ENCODE measurements at places on chromosomes 7 and 10. TPM values are rescaled to one million over a fixed set of nuclear protein-coding genes. Genes with fewer than 3 reads are reported as not detected.
A peak's percentile ranks its signal among the peaks of the same experiment; 100 is the strongest.

DNA sequence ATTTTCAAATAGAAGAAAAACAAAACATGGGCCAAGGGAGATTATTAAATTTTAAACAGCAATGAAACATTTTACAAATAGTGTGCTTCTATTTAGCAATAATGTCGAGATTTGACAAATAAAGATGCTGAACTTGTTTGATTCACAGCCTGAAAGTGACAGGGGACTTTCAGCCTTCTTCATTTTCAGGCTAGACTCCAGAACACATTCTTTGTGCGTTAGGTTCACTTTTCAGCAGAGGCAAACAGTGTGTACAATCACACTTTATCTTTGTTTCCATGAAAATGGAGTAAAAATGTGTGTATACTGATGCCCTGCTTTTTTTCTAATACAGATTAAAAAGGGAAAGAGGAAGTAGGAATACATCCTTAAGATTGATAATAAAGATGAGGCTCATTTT lies 35.6 kb downstream of the FAM171A1 start:
- DNase-seq = no peak

DNA sequence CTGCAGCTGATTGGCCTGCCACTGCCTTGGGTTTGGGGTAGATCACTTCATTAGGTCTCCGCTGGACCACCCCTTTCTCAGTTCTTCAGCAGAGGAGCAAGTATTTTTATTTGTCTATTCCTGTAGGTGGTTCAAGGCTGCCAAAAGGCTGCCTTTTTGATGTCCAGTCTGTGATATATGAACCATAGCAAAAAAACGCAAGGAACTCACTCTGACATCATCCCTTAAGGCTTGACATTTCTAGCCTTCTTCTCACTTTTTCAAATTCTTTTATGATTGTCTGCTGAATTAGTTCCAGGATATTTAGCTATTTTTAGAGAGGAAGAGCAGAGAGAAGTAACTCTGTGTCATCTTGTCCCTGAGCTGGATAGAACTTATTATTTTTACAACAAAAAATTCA lies 269.2 kb downstream of the BAMBI start:
- peak; percentile 64 for DNase-seq

- no peak for DNase-seq
Measured at GRCh38 chr10:106158241-106158640, 1006.3 kb downstream of the SORCS1 start.

- DNase-seq = no peak
Measured at GRCh38 chr7:100826514-100827329, 601 bp downstream of the EPHB4 start.

The PRLHR gene
- not detected for total RNA-seq

GRCh38 chr10:28190196-28190595 lies 112.7 kb downstream of the MPP7 start:
- DNase-seq = no peak

The DNMBP gene
- total RNA-seq = 28.8 TPM

DNA sequence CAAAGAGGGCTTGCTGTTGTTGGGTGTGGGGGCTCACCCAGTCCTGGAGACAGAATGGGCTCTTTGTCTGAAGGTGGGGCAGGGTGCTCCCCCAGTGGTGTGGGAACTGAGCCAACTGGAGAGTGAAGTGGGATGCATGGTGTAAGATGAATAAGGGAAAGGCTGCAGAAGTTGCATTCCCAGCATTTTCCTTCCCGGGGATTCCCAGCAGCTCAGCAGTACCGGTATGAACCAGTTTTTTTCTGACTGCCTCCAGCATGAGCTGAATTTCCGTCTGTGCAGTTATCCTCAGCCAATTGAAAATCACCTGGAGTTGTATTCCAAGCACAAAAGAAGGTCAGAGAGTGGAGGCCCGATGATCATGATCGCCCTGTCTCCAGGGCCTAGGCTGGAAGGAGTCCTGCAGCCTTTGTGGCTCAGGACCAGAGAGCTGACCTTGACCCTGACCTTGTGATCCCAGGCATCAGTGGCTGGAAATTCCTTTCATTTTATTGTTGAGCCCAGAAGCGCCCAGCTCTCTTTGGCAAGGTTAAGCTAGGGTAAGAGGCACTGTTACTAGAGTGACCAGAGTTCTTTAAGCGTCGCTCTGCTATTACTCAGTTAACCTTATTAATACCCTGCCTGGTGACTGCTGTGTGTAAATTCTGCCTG lies 33.4 kb downstream of the OGDH start:
- DNase-seq = peak; percentile 78

GRCh38 chr10:119375574-119376272 lies 166.8 kb downstream of the RGS10 start:
- no peak for DNase-seq

- no peak for DNase-seq
Measured at GRCh38 chr7:157688533-157689268, 351.9 kb downstream of the DNAJB6 start.

The CNOT4 gene
- 23.2 TPM for total RNA-seq

The ARMC3 gene
- total RNA-seq = not detected

DNA sequence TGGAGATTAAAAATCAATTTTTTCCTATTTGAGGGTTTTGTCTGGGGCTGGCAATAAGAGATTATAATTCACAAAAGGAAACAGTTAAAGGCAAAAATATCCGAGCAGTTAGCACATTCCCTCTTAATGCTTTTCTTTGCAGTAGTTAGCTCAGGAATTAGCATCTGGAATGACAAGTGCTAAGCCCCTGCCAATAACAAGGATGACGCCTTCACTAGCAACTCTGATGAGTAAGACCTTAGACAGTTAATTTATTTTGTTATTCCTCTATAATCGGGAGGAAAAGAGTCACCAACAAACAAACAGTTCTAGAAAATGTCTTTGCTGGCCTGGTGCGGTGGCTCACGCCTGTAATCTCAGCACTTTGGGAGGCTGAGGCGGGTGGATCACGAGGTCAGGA lies 151.3 kb downstream of the TRIL start:
- no peak for DNase-seq

GRCh38 chr10:101623528-101623927 lies 35.4 kb downstream of the DPCD start:
- no peak for DNase-seq

DNA sequence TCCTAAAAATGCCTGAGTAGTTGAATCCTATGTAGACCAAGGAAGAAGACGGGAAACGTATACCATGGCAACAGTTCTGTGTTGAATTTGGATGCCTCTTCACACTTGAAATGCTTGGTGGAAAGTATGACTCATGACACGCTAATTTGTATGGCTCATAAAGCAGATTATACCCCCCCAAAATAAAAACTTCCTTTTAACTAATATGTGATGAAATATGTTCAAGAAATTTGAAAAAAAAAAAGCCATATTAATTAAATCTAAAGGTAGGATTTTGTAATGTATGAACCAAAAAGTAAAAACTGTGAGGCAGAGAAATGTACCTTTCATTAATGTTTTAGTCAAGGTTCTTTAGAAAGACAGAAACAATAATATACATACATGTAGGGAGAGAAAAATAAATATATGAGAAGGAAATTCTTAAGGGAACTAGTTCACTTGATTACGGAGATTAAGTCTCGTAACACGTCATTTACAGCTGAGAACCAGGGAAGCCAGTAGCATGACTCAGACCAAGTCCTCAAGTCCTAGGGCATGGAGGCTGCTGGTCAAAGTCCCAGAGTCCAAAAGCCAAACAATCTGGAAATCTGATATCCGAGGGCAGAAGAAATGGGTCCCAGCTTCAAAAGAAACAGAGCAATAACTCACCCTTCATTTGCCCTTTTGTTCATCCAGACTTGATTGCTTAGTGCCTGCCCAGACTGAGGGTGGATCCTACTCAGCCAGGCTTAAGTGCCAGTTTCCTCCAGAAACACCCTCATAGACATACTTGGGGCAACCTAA lies 485.1 kb downstream of the SEMA3D start:
- peak; percentile 88 for DNase-seq

The ZP3 gene
- total RNA-seq = 22.4 TPM

- no peak for DNase-seq
Measured at GRCh38 chr10:33506838-33507661, 172.6 kb upstream of the NRP1 start.

GRCh38 chr10:3803927-3804741 lies 19.1 kb upstream of the KLF6 start:
- no peak for DNase-seq

The WASHC2C gene
- total RNA-seq = 39.1 TPM

- no peak for DNase-seq
Measured at GRCh38 chr10:109862041-109862440, 61.3 kb downstream of the XPNPEP1 start.

- DNase-seq = no peak
Measured at GRCh38 chr10:63885156-63885555, 364.0 kb downstream of the REEP3 start.

DNA sequence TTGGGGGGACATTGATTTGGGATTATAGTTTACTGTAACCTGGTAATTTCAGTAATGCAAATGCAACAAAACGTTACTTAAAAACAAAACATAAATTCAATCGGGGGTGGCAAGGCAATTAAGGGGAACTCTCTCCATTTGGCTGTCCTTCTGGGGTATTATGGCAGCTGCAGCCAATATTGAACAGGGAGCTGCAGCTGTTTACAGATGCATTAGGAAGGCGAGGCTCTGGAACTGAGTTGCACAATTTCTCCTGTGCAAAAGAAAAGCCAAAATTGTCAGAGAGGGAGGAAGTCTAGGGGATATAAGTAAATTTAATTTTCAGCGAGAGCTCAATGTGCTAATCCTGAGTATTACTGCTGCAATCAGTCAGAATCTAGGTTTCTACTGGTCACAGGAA lies 36.1 kb downstream of the NEUROD6 start:
- no peak for DNase-seq

DNA sequence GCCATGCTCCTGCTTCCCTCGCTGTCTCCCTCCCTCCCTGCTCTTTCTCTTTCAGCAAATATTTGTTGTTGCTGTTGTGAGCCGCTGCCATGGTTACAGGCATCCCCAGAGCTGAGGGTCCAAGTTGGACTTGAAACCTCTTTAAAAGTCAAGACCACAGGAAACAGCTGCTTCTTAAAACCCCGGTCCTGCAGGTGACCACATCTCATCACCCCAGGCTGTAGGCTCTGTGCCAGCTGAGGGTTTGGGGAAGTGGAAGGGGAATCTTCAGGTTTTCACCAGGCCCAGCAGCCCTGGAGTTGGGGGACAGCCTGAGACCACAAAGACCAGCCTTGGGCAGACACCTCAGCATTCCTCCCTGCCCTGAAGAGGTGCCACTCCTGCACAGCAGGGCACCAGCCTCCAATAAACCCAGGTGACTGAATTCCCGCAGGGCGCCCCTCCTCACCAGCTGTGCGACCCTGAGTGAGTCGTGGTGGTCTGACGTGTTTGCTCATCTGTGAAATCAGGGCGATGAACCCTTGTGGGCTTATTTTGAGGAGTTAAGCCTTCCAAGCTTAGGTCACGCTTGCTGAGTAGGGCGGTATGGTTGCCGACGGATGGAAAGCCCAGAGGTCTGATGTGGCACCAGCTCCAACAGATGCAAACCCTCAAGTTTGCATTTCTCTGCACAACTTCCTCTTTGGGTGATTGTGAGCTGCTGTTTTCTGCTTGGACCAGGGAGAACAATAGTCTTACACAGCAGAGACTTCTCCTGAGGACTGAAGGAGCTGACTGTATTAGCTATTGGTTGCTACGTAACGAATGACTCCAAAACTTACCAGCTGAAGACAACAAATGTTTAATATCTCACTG lies 24.8 kb downstream of the NPTX2 start:
- no peak for DNase-seq

- peak; percentile 92 for DNase-seq
Measured at GRCh38 chr10:58157076-58157766, 110.5 kb downstream of the IPMK start.

The LRRD1 gene
- not detected for total RNA-seq

The GCK gene
- total RNA-seq = 0.39 TPM

DNA sequence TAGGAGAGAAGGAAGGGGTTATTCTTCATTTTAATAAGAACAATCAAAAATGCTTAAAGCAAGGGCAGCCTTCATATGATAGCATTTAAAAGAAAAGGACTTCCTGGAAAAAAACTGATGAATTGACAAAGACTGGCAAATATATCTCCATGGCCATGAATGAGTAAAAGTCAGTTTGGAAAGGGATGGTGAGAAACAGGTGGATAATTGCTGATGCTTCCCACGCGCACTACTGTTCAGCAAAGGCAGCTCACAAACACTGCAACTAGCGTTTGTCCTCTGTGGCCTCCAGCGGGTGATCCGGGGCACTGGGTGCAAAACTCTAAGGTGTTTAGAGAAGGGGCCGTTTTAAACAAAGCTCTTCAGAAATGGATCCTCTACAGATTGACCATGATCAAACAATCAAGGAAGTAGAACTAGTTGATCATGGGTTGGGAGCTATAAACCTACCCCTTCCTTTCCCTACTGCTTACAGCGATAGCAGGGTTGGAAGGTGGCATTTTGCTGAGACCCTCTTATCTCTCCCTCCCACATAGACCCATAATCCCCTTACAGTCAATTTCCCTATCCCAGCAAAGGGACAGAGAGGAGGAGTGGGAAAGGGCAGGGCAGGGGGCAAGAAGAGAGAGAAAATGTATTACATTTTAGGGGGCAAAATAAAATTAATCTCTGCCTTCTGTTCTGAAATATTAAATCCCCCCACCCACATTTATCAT lies 53.8 kb downstream of the SMURF1 start:
- no peak for DNase-seq

The CHCHD3 gene
- total RNA-seq = 63.7 TPM

GRCh38 chr7:41463770-41464470 lies 239.0 kb downstream of the INHBA start:
- DNase-seq = no peak

GRCh38 chr7:125355899-125356298 lies 426.3 kb upstream of the POT1 start:
- DNase-seq = no peak

The ARHGEF5 gene
- total RNA-seq = not detected

- DNase-seq = no peak
Measured at GRCh38 chr7:33671531-33672262, 233.6 kb upstream of the BMPER start.

GRCh38 chr10:118573512-118573911 lies 21.9 kb downstream of the PRLHR start:
- no peak for DNase-seq

The CPEB3 gene
- total RNA-seq = 0.85 TPM

The AKR1D1 gene
- not detected for total RNA-seq

- DNase-seq = no peak
Measured at GRCh38 chr10:109348324-109348723, 575.0 kb downstream of the XPNPEP1 start.

The PDE6C gene
- not detected for total RNA-seq

GRCh38 chr7:101589052-101589451 lies 40.0 kb downstream of the MYL10 start:
- DNase-seq = no peak

The RNF133 gene
- total RNA-seq = not detected

- DNase-seq = peak; percentile 62
Measured at GRCh38 chr7:18402488-18403183, 92.9 kb upstream of the HDAC9 start.

- DNase-seq = no peak
Measured at GRCh38 chr7:69464035-69464434, 134.2 kb upstream of the AUTS2 start.

The NPY4R2 gene
- not detected for total RNA-seq

- DNase-seq = no peak
Measured at GRCh38 chr10:104351919-104352318, 1.7 kb upstream of the CFAP58 start.

- no peak for DNase-seq
Measured at GRCh38 chr7:120915314-120916105, 35.1 kb upstream of the ING3 start.

The PON2 gene
- total RNA-seq = 65.0 TPM

GRCh38 chr7:94450044-94450697 lies 55.5 kb downstream of the COL1A2 start:
- DNase-seq = no peak
